AG04450 (cell line): ENCODE measurements at places on chromosomes 6 and 20.

- DNase-seq: no peak
These were observed 1.9 kb downstream of the L3MBTL3 start for GRCh38 chr6:130020073-130020906.

GRCh38 chr6:21869085-21869771, 275.7 kb downstream of the SOX4 start:
- DNase-seq: no peak

DNA sequence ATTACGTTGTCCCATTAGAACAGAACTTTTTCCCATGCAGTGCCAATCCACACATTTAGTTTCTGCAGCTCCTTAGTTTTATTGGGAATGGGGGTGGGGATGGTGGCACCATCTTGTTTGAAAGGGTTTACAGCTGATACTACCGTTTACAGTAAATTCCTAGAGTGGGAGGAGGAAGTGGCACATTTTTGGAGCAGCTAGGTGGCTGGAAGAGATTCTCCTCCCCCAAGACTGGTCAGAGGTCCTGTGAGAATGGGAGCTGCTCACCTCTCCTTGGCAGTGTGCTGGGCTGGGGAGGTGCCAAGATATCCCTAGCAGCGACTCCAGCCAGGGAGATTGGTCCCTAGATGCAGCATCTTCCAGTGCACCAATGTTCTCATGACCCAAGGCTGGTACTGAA, 12.4 kb upstream of the CCN6 start:
- DNase-seq: no peak

- no peak for DNase-seq
These were observed 471.7 kb downstream of the CBLN4 start for GRCh38 chr20:55533632-55534031.

DNA sequence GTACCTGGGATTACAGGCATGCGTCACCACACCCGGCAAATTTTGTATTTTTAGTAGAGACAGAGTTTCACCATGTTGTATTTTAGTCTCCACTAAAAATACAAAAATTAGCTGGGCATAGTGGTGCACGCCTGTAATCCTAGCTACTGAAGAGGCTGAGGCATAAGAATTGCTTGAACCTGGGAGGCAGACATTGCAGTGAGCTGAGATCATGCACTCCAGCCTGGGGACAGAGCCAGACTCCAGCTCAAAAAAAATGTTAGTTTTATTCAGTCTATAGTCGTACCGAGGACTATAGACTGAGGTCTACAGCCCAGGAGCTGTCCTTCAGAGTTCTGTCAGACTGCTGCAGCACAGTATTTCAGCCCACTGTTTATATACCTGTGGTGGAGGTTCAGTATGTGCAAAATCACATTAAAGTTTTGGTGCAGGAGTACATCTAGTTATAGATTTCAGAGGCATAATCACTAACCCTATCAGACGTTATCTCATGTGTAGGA, 3.6 kb upstream of the CASP8AP2 start:
- no peak for DNase-seq

DNA sequence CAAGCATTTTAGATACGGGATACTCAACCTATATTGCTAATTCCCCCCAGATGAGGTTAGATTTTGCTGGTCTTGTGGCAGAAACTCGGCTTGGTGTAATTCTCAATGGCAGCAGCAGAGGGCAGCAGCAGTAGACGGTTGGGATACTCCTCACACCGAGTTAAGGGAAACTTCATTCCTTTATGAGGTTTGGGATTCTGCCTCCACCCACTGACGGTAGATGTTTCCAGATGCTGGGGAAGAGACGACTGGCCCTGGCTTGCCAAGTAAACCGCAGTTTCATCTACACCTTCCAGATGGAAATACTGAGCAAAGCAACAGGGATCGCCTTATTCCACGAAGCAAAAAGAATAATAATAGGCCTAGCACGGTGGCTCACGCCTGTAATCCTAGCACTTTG, 8.2 kb upstream of the TBC1D7 start:
- peak; percentile 87 for DNase-seq

GRCh38 chr6:56570413-56571359, 72.0 kb downstream of the DST start:
- DNase-seq: no peak

GRCh38 chr20:63145156-63145555, 70.8 kb downstream of the YTHDF1 start:
- DNase-seq: no peak

GRCh38 chr6:40685862-40686261, 98.7 kb upstream of the LRFN2 start:
- DNase-seq: no peak

DNA sequence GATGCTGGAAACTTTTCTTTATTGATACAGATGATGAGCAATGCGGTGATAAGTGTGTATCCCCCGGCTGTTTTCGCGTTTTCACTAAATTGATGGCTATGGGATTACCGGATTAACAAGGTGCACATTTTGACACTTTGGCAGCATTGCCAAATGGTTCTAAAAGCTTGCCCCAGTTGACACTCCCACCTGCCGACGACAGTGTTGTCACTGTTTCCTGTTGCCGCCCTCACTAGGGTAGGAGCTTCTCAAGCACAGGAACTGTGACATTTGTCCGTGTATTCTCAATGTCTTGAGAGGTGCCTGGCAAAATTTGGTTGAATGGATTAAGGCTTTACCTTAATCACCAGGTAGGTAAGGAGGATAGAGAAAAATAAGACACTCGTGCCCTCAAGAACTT, 9.8 kb upstream of the MAPK13 start:
- DNase-seq: no peak

DNA sequence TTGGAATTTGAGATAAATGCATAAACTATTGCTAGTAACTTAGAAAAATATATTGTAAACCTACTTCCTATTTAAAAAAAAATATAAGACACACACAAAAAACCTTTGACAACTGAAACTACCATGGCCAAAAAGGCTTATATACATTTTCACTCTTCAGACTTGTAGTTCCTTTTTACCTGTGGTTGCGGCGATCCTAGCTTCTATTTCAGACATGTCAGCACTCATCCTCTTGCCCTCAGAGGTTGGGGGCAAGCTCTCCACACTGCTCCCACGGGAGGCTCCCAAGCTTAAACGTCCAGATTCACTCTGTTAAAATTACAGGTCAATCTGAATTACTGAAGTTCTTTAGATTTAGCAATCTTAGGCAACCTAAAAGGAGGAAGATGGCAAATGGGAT, 39.8 kb downstream of the MAP3K7 start:
- DNase-seq: no peak

- DNase-seq: peak; percentile 44
These were observed 13.2 kb downstream of the QKI start for GRCh38 chr6:163427498-163428254.

DNA sequence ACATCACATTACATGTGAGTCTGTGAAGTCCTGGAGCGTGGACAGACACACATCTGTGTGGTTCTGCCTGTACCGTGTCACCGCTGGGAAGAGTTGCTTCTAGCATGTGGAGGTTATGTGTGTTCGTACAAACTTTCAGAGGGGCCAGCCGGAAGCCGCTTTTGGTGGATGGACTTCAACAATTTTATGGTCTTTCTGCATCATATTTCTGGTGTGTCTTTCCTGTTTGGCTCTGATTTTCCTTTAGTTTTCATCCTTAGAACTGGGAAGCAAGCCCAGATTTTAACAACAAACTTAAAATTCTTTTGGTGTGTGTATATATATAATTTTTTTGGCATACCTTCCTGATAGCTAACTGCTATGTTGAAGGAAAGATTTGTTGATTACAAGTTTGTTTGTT, 71.2 kb downstream of the TIAM2 start:
- peak; percentile 4 for DNase-seq

DNA sequence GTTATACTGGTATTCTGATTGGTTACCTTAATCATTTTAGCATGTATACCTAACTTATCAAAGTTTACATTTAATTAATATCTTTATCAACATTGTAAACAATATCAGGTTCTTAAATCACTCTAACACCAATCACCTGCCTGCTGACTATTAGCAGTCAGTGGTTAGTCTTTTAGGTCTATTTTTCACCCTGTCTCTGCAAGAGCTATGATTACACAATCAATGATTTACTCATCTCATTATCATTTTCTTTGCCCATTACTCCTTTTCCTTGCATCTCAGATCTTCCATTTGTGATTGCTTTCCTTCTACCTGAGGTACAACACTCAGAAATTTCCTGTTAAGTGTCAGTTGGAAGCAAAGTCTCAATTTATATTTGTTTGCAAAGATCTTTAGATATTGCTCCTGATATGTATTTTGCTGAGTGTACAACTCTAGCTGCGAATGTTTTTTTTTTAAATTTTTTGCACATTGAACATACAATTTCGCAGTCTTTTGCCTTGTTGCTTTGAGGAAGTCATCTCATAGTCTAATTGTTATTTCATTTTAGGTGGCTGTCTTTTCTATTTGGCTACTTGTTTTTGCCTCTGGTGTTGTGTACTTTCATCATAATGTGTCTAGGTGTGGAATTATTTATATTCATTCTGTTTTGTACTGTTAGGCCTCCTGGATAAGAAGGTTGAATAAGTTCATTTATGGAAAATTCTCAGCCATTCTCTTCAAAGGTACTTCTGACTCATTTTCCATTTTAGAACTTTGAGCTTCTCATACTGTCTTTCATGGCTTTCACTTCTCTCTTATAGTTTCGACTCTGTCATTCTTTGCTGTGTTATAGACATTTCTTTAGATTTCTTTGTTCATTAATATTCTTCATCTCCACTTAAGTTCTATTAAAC, 104.9 kb upstream of the CEP162 start:
- no peak for DNase-seq

DNA sequence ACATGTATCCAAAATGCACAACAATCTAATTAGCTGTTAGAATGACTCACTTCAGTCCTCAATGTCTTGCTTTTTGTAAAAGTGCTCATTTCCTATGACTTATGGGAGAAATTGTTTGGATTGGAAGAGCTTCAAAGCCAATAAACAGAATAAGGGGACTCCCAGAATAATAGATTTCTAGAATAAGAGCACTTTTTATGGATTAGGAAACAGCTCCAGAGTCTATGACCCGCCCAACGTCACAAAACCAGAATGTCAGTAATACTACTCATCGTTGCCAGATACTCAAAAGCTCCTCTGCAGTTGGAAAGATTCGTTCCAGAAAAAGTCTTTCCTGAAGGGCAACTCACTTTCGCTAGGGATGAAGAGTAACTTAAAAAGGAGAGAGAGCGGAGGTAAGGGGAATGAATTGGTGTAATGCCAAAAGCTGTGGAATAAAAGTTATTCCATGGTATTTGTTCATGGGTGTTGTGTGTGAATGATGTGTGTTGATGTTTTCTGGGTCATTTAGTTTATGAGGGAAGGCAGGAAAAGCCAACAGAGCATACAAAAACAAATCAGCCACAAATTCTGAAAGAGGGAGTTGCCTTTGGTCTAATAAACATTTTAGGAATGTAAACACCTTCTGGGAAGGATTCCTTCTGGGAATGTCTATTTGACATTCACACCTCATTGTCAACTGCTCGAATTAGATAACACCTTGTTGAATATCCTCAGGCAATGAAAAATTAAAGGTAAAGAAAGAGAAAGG, 64.6 kb downstream of the SYNE1 start:
- no peak for DNase-seq

- DNase-seq: no peak
These were observed 9.9 kb downstream of the NR2E1 start for GRCh38 chr6:108175592-108176279.

DNA sequence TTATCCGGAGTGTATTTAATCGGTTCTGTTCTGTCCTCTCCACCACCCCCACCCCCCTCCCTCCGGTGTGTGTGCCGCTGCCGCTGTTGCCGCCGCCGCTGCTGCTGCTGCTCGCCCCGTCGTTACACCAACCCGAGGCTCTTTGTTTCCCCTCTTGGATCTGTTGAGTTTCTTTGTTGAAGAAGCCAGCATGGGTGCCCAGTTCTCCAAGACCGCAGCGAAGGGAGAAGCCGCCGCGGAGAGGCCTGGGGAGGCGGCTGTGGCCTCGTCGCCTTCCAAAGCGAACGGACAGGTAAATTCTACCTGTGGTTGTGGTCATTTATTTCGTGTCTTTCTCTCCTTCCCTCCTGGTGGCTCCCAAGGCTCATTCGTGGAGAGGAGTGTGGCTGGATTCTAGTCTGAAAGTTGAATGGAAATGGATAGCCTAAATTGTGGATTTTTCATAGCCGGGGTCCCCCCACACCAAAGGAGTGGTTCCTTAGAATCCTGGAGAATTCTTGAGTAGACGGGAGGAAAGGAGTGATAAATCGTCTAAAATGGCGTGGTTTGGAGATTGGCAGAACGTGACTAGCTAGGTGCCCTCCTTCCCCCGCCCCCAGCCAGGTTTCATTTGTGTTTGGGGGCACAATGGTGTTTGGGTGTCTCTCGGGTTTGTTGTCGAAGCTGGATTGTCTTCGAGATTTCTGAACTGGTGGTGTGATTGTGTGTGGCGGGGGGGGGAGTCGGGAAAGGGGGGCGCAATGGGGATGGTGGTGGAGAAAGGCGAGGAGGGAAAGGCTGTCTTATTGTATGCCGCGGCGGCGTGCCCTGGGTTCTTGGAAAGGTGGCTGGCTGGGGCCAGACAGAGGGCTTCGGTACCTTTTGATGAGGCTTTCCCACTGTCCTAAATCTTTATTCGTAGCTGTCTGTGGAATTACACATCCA, 673 bp downstream of the MARCKS start:
- DNase-seq: no peak

DNA sequence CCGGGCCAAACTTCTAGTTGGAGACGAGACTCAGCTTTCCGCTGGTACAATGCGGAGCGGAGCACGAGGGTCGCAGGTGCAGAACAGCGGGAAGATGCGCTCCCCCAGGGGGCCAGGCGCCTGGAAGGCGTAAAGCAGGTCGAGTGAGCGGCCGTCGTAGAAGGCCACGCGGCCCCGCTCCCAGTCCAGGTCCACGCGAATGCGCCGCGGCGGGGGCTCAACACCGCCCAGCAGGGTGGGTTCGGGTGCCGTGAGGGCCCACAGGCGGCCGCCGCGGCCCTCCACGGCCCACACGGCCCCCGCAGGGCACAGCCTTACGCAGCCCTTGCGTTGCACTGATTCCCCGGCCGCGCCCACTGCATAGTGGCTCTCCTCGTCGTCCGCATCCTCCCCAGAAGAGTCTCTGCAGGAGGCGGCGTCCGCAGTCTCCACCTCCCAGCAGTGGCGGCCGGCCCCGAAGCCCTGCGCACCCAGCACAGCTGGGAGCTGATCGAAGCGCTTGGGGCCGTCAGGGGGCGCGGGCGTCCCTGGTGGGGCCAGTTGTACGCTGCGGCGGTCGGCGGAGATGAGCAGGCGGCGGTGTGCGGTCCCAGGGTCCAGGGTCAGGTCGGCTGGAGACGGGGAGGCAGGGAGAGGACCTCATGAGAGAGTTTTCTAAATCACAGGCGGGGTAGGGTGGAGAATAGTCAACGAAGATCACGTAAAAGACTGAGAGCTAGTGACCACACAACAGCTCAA, 4.3 kb downstream of the PPP1R11 start:
- DNase-seq: no peak

DNA sequence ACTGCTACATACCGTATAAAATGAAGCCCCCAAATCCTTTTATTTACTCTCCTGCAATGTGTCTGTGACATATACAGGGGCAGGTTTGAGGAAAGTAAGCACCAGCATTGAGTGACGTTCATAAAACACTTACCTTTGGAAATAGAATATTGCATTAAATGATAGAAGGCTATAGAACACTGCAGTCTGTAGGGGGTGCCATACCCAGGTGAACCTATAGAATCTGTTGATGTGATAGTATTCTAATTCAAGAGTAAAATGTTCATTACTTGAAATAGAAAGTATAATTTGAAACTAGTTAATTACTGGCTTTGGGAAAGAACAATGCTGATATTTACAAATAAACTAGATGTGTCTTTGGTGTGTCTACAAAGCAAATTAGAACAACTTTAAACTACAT, 47.0 kb upstream of the PRL start:
- DNase-seq: no peak
